ENCODE measurements at places on chromosomes 6 and 20. TPM values are rescaled to one million over a fixed set of nuclear protein-coding genes. Genes with fewer than 3 reads are reported as not detected.

The TREML1 gene
- 0.41 TPM for total RNA-seq

The CST5 gene
- not detected for total RNA-seq

The CYP39A1 gene
- 2.9 TPM for total RNA-seq

The GPLD1 gene
- total RNA-seq, result 10.6 TPM

The HNF4A gene
- not detected for total RNA-seq

The BCAS4 gene
- total RNA-seq, result 11.4 TPM

The STMND1 gene
- not detected for total RNA-seq

The TENT5A gene
- 4.1 TPM for total RNA-seq

The GRM1 gene
- total RNA-seq, result 14.3 TPM

Data from frontal cortex (tissue), 4 donors.